ENCODE measurements at places on chromosomes 5 and 9. TPM values are rescaled to one million over a fixed set of nuclear protein-coding genes. Genes with fewer than 3 reads are reported as not detected.

The TAF9 gene
- 63.0 TPM for total RNA-seq

The PANK3 gene
- total RNA-seq = 73.1 TPM

The CD274 gene
- 57.6 TPM for total RNA-seq

The BARX1 gene
- 0.61 TPM for total RNA-seq

The TTC23L gene
- total RNA-seq = not detected
